ENCODE measurements at places on chromosomes 11 and 22.

DNA sequence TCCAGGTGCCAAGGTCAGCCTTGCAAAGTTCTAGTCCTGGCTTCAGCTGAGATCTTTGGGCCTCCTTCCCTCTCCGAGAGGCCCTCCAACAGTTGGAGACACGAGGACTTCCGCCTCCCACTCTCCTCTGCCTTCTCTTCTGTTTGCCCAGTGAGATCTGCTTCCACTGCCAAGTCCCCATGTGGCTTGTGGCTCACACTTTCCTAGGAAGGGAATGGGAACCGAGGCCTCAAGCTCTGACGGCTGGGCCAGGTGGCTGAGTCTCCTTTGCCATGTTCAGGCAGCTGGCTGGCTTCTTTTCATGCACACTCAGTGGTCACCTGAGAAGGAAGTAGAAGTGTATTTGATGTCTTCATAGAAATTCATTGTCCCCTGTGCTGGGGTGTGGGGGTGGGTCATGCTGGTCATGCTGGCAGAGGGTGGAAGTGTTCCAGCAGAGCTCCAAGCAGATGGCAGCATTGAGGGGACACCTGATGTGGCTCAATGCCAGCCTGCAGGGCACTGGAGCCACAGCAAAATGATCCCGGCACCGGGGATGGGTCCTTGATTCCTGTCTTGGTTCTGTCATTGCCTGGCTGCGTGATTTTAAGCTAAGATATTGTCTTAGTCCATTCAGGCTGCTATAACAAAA is 130.4 kb downstream of the ADAMTS15 start:
- no peak for DNase-seq

DNA sequence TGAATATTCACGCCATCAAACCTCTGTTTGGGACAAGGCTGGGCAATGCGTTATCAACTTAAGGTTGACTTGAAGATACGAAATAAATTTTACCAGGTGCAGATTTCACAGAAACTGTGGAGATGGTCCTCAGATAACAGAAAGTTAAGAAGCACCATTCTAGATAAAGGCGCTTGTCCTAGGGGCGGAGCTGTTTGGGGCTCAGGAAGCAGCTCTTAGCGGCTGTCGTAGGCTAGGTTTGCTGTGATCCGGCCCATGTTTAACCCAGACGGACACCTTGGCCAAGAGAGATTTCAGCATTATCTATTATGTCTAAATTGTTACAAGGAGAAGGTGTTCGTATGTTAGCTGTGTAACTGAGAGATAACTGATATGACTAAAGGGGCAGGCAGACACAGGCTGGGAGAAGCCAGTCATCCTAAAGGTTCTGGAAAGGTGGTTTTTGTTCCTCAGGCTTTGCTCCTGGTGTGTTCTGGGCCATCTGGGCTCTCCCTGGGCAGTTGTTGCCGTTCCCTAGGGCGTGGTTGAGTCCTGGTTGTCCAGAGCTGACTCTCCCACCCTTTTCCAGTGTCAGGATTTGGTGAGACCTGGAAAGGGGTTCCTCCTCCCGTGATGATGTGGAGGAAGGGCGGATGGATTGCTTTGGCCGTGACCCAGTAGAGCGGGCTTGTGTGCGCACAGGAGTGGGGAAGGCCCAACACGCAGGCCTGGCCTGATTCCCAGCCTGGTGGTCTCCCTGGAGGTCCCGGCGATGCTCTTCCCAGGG is 25.8 kb downstream of the TPCN2 start:
- no peak for DNase-seq

GRCh38 chr11:118913411-118914125 is 12.2 kb downstream of the BCL9L start:
- DNase-seq: no peak

DNA sequence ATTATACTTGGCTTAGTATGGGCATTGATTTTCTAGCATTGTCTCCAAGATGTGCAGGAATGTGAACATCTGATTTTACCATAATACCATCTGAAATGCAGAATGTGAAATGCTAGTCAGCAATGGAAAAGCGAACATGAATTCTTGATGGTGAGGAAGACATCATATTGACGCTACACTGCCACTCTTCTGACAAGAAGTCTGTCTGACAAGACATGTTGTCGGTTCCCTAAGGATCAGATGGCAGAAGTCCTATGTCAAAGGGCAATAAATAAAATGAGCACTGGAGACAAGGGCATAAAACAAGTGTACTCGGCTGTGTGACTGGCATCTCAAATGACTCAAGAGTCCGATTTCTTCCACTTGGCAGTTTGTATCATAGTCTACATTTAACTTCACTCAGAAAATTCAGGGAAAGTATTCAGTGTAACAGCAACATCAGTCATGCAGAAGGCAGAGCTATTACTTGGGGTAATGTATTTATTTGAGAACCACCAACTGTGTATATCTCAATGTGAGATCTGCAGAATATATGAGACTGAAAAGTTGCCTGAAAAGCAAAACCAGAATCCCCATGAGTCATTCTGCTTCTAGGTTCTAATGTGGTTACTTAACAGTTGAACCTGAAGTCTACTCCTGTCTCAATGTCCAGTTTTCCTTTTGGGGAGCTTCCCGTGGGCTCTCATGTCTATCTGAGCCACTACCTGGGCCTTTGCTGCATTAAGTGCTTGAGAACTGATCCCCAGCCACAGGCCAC is 51.5 kb downstream of the SLC17A6 start:
- DNase-seq: no peak

GRCh38 chr22:44037519-44038375 is 13.6 kb downstream of the PARVB start:
- DNase-seq: peak; percentile 84

- no peak for DNase-seq
Observed at GRCh38 chr11:127059750-127060149, 59.2 kb upstream of the KIRREL3 start.

- DNase-seq: no peak
Observed at GRCh38 chr22:29987137-29987536, 93.1 kb upstream of the HORMAD2 start.

- no peak for DNase-seq
Observed at GRCh38 chr11:67366961-67367760, 6.2 kb downstream of the CLCF1 start.

GRCh38 chr11:7543302-7543701 is 29.5 kb downstream of the PPFIBP2 start:
- DNase-seq: no peak

DNA sequence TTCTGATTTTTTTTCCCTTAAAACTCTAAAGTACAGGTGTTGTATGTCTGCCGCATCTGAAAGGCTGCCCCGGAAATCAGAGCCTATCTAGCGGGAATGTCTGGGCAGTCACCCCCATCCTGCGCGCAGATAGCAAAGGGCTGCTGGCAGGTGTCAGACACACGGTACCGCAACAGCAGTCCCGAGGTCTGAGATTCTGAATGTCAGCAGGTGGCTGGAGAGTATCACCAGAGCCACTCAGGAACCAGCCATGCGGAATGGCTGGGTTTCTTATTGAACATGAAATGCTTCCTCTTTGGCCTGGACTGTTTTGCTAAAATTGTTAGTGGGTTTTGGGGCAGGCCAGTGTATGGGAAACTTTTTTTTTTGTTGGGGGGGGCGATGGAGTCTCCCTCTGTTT is 53.3 kb downstream of the CERK start:
- DNase-seq: no peak

- DNase-seq: no peak
Observed at GRCh38 chr22:33380789-33381530, 322.8 kb upstream of the SYN3 start.

GRCh38 chr22:29596408-29596807 is 7.0 kb upstream of the NF2 start:
- DNase-seq: no peak

GRCh38 chr11:87219266-87219665 is 181.5 kb downstream of the TMEM135 start:
- no peak for DNase-seq

DNA sequence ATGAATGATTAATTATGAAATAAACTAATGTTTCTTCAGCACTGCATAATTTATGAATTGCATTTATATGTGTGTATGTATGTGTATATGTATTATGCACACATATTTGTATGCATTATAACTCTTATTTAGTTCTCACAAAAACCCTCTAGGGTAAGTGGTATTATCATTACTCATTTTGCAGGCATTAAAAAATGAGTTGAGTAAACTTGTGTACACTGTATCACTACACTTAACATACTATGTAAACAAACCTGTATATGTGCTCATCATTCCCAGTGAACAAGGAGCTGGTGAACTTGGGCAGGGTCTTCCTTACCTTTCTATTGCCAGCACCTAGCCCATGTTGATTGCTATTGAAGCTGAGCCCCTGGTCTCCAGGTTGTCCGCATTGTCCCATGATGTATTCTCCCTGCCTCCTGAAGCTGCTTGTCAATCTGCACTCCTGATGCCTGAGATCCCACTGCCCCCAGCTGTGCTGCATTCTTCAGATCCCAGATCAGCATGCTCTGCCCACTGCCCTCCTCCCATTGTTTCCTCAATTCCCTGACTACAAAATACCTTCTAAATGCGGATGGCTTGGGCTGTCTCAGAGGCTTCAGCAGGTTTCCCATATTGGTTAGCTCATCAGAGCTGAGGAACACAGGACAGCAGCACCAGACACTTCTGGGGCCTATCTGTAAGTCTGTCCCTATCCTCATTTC is 267.9 kb upstream of the SESN3 start:
- no peak for DNase-seq

DNA sequence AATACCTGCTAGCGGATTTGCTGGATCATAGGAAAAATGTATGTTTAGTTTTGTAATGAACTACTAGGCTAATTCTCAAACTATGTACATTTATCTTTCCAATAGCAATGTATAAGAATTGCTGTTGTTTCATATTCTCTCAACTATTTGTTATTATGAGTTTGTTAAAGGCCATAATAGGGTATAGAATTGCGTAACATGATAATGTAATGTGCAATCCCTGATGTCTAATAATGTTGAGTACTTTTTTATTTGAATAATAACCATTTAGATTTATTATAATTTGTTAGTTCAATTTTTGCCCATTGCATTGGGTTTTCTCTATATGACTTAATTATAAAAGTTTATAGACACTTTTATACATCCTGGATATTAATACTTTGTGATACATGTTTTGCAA is 801.6 kb downstream of the LUZP2 start:
- no peak for DNase-seq

DNA sequence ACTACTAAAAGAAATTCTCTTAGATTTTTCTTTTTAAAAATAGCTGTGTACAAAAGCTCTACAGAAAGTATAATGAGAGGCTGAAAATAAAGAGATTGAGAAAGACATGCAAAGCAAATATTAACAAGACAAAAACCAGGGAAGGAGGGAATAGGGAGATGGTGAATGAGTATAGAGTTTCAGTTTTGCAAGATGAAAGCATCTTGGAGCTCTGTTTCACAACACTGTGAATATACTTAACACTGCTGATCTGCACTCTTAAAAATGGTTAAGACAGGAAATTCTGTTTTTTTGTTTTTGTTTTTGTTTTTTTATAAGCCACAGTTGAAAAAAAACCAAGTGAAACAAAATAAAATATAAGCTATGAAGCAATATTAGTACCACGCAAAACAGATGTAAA is 5.5 kb downstream of the TMEM218 start:
- no peak for DNase-seq

DNA sequence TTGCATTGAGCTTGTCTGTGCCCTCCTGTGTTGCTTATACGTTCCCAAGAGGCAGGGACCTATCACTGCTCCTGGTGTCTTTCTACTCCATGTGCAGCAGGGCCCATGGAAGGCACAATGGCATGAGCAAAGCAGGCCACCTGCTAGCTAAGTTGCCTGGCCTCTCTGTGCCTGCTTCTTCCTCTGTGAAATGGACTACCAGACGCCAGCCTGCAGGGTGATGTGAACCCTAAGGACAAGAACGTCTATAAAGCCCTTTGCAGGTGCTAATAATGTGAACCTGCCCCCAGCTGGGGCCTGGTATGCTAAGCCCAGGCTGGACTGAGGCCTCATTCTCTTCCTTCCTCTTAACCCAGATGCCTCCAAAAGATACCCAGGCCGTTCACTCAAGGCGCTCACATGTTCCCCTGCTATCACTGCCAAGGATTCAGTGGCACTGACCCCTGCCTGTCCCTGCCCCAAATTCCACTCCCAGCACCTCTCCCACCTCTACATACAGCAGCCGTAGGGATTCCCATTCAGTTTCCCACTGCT is 4.0 kb downstream of the GUCD1 start:
- DNase-seq: no peak

DNA sequence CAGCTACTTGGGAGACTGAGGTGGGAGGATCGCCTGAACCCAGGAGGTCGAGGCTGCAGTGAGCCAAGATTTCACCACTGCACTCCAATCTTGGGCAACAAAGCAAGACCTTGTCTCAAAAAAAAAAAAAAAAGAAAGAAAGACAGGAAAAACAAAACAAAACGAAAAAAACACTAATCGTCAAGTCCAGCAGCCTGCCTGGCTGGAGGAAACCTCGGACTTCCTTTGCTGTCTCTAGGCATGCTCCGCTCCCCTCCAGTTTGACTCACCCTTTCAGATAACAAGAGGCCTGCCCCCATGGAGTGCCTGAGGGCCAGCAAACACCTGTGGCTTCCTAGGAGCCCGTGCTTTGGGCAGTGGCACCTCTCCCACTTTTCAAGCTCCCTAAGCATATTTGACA is 28.8 kb upstream of the CHKA start:
- no peak for DNase-seq

GRCh38 chr11:64990222-64990923 is 6.4 kb downstream of the BATF2 start:
- no peak for DNase-seq

DNA sequence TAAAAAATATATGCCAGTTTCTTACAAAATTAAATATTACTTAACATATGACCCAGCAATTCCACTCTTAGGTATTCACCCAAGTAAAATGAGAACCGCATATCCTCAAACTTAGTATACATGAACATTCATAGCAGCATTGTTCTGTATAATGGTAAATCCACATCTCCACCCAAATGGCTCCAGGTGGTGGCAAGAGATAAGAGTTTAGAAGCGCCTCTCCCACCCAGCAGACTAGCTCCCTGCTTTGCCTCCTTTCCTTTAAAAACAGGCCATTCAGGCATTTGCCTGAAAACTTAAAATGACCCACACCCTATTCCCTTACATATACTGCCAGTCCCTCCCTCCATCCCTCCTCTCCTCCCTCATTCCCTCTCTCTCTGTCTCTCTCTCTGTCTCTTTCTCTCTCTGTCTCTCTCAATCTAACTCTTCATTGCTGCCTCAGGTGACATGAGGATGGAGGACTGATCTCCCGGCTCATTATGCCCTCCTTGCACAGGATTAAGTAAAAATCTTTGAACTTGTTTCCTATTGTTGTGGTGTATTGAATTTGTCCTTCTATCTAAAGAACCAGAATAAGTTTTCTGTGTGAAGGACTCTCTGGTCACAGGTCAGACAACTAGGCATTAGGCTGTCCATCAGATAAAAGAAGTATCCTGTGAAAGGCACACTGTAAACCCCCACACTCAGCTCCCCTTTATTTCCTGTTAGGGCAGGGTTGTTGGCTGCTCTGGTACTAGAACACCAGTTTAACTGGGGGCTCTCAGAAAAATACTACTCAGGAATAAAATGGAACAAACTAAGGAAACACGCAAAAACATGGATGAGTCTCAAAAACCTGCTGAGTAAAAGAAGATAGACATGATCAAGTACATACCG is 48.3 kb downstream of the RRP8 start:
- no peak for DNase-seq

DNA sequence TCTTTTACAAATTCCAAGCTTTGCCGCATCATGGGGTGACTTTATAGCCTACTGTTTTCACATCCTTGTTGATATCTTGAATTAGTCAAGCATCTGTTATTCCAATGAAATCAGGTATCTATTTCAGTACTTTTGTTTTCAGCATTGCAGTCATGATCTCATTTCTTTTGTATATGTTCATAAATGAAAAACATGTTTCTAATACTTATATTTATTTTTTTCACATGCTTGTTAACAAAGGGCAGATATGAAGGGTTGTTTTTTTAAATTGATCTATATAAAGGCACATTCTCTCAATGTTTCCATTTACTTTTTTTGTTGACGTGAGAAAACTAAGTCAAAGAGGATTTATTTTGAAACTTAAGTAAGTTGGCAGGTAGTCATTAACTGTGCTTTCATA is 964.8 kb downstream of the JRKL start:
- no peak for DNase-seq
